SHP77 treated with DMSO at 0.1 percent for 48 hours (cell line): ENCODE measurements at places on chromosomes 11 and 22.

- no peak for DNase-seq
These were observed 181.5 kb downstream of the KIF18A start for GRCh38 chr11:27926486-27926885.

DNA sequence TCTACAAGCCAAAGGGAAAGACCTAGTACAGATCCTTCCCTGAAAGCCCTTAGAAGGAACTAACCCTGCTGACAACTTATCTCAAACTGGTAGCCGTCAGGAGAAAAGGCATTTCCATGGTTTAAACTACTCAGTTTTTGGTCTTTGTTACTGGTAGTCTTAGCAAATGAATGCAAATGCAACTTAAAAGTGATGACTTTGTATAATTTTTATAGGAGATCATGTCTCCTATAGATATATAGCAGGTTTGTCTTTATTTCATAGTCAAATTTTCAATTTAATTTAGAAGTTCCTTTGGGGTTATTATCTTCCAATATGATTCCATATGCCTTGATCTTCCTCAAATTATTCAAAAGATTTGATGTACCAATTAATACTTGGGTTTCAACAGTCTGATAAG, 1173.0 kb upstream of the CNTN5 start:
- DNase-seq = no peak

DNA sequence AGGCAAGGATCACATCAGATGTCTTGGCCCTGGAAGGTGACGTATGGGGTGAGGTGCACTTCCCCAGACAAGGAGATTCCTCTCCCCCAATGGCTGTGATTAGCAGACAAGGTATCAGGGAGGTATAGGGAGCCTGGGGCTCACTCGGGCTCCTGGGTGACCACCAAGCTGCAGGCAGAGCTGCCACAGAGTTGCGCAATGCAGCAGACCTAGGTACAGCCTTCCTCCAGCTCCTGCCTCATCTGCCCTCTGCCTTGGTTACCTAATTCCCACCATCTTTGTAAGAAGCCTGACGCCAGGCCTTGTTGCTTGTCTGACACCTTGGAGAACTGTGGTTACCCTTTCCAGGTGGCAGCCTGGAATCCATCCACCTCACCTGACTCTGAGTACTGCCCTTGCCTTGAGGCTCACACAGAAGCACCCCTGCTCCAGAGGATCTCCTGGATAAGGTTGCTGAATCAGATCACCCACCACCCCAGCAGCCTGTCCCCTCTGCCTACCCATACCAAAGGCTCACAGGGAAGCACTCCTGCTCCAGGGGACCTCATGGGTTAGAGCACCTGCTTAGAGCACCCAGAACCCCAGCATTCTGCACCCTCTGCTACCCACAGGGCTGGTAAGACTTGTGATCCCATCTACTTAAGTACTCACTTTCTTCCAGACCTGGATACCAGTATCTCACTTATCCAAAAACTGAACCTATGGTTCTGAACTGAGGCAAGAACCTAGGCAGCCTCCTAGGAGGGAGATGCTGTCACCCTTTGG, 40.4 kb downstream of the GAB4 start:
- DNase-seq = no peak

- no peak for DNase-seq
These were observed 15.6 kb downstream of the SREBF2 start for GRCh38 chr22:41848468-41848867.

- DNase-seq = no peak
These were observed 13.0 kb downstream of the NCF4 start for GRCh38 chr22:36873614-36874308.

DNA sequence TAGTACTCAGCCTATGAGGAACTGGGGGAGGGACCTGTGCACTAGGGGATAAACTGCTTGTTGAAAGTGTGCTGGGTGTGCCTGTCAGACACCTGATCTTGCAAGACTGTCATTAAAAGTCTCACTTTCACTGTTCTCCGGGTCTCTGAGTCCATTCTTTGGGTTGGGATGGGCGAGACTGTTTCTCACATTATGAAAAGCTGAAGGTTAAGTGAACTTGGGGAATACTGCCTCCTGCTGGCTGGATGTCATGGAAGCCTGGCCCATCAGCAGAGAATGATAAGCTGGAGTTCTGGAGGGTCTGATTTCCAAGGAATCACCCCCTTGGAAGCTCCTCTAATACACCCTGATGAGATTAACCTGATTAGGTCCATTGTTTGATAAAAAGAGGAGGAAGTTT, 9.0 kb upstream of the VPREB1 start:
- DNase-seq = no peak

- no peak for DNase-seq
These were observed 14.9 kb downstream of the TMEM121B start for GRCh38 chr22:17106161-17106784.

DNA sequence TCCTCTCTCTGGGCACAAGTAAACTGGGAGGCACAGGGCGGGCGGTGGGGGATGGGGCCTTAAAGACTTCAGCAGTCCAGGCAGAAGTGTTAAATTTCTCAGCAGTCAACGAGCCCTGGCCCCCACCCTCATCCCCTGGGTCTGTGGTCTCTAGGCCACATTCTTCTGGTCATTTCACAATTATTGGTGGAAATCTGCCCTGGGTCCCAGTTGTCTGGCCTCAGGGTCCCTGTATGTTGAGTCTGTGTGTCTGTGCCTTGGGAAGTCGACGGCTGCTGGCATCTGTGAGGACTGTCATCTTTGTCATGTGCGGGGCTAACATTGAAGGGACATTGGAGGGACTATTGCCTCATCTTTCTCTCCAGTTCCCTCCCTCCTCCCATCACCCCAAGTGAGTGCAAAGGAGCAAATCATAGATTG, 1.7 kb downstream of the TSPAN18 start:
- no peak for DNase-seq

DNA sequence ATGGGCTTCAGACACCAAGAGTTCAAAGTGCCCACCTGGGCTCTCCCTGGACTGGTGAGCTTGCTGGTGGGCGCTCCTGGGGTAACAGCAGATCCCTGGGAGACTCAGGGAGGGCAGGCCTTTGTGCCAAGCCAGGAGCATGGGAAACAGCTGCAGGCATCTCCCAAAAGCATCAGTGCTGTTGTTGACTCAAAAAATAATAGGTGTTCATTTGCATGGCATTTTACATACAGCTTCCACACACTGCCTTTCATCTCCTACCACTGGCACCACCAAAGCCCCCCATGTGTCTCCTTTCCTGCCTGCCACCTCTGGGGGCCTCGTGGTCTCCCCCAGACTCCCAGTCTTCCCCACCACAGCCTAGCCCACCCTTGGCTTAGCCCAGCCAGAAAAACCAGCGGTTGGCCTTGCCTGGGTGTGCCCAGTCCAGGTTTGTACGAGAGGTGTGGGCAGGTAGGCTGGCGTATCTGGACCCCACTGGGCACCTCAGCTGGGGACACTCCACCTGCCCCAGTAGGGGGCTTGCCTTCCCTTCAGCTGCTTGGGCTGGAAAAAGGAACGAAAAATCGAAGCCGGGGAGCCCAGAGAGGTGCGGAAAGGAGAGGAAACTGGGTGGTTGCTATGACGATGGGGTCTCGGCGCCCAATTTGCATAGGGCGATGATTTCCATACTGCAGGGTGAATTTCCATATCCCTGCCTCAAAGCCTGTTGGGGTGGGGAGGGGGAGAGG, 15.0 kb downstream of the POU2F3 start:
- no peak for DNase-seq

DNA sequence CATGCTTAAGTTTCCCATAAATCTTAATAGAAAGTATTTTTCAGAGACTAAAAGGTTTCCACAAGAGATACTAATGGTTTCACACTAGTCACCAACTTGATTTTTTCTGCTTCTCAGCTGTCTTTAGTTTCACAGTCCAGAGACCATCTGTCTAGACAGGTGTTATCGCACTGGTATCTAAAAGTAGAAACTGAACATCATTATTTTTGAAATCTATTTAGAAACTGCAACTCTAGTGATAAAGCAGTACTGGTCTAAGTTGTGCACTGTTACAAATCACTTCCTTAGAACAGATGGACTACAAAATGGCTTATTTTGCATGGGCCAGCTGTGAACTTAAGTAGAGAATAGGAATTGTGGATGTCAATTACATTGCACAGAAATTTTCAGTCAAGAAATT, 78.0 kb downstream of the CNTN5 start:
- peak; percentile 5 for DNase-seq

DNA sequence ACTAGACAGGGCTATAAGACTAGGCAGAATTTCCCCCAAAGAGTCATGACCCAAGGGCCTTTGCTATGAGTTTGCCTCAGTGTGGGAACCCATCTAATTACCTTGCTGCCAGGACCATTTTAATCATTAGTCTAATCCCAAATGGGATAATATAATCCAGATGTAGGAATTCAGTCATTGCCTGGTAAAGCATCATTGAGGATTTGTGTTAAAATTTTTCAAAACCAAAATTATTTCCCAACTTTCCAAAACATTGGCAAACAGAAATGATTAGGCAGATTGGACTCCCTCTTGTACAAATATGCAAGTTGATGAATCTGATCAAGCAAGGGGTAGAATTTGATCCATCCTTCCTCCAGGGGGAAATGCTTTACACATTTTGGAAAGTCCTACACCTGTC, 16.2 kb upstream of the MMP13 start:
- DNase-seq = no peak

- peak; percentile 71 for DNase-seq
These were observed 8.4 kb downstream of the FAM118A start for GRCh38 chr22:45318168-45318557.

DNA sequence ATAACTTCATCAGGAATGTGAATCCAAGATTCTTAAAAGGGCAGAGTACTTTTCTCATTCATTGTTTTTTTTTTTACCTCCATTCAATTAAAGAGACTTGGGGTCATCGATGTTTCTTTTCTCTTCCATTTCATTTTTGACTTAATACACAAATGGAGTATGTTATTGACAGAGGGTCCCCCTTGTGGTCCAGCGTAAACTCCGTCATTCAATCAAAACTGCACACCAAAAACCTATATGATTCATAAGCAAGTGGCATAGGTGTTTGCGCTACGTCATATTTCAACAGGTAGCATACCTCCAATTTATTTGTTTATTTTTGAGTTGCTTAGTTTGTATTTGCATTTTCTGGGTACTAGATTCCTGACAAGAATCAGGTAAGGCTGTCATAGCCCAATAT, 12.7 kb upstream of the FOLH1 start:
- DNase-seq = no peak

DNA sequence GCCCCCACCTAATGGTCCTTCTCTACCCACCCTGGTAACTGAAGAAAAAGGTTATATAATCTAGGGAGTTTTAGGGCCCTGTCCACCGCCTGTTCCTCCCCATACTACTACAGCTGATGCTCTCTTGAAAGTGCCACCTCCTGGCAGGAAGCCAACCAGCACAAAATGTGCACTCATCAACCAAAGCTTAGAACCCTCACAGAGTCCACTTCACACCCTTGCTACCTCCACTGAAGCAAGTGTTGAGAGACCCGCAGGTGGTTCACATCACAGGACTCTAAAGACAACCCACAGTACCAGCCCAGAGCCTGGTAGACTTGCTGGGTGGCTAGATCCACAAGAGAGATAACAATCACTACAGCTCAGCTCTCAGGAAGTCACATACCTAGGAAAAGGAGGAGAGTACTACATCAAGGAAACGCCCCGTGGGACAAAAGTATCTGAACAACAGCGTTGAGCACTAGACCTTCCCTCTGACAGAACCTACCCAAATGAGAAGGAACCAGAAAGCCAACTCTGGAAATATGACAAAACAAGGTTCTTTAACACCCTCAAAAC, 17.5 kb upstream of the OR10W1 start:
- DNase-seq = no peak

GRCh38 chr11:29282088-29282487, 734.7 kb downstream of the KCNA4 start:
- no peak for DNase-seq

DNA sequence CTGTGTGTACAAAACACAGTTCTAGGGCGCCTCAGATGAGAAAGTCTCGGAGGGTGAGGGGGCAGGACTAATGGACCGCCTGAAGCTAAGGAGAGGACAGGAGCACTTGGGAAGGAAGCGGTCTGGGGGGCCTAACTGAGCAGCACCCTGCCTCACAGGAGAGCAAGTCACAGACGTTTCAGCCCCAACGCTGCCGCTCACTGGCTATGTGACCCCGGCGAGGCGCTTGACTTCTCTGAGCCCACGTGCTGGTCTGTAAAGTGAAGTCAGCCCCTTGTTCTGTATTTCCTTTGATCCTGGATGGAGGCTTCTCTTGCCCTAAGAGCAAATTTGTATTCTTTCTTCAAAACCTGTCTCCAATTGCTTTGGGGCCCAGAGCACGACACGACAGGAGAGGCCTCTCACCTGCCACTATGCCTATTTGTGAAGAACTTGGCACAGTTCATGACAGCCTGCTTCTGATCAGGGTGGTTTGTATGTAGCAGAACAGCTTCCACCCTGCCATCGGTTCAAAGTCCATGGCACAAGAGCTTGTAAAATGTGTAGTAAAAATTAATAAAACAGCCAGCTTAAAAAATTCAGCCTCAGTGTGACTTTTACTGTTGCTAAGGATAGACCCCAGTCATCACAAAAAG, 59.1 kb downstream of the WNT11 start:
- no peak for DNase-seq

DNA sequence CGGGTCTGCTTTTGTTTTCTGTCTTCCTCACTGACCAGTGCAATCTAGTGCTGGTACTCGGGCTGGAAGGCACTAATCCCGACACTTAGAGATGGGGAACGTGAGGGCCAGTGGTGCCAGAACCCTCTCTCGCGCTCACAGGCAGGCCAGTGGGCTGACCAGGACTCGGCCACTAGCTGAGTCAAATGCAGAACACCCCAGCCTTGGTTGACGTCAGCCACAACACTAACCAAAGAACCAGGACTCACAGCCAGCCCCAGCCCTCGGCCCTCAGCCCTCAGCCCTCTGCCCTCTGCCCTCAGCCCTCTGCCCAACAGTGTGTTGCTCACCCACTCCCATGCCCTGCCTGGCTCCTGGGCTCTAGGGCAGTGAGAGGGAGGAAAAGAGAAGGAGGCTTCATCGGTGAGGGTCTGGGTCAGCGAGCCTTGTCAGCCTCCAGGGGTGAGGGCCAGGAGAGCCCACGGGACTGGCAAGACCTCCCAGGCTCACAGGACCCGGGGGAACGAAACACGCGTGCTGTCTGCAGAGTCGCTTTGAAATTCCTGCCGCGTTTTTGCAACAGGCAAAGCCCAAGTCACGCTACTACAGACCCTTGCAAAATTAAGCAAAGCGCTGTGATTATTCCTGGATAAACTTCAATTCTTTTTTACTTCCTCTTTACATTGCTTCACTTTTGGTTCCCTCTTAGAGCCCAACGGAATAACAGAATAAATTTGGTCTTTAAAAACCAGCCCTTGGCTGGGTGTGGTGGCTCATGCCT, 27.5 kb downstream of the KIAA0930 start:
- DNase-seq = peak; percentile 18

- DNase-seq = no peak
These were observed 54.0 kb downstream of the PRR5L start for GRCh38 chr11:36350137-36350513.
